ENCODE measurements at places on chromosomes 11 and 22. TPM values are rescaled to one million over a fixed set of nuclear protein-coding genes. Genes with fewer than 3 reads are reported as not detected.

The CECR2 gene
- 1.2 TPM for total RNA-seq

The ME3 gene
- total RNA-seq, result 37.1 TPM

The MS4A12 gene
- total RNA-seq, result not detected

The DAGLA gene
- 5.1 TPM for total RNA-seq

The MUC6 gene
- total RNA-seq, result not detected

The KDM4E gene
- not detected for total RNA-seq

The C11orf87 gene
- total RNA-seq, result 0.12 TPM

The MRGPRX3 gene
- not detected for total RNA-seq

The PYGM gene
- not detected for total RNA-seq

The ARHGAP42 gene
- total RNA-seq, result 11.9 TPM

The TRPT1 gene
- 39.7 TPM for total RNA-seq

The GPR83 gene
- total RNA-seq, result not detected

The SLC22A25 gene
- total RNA-seq, result not detected

The FOLR1 gene
- total RNA-seq, result 1.2 TPM

The F2 gene
- not detected for total RNA-seq

The DENND5A gene
- 121 TPM for total RNA-seq

The PANX3 gene
- total RNA-seq, result not detected

The TCN1 gene
- total RNA-seq, result not detected

The CRYBB2 gene
- total RNA-seq, result 1.1 TPM

The KCNJ1 gene
- total RNA-seq, result not detected

The ELFN2 gene
- 3.2 TPM for total RNA-seq

The LDLRAD3 gene
- total RNA-seq, result 22.1 TPM

The ADAMTS8 gene
- total RNA-seq, result not detected

The OR51E1 gene
- total RNA-seq, result not detected

The MGAT3 gene
- 0.05 TPM for total RNA-seq

The MUC2 gene
- total RNA-seq, result not detected

The SIK3 gene
- 15.1 TPM for total RNA-seq
